ENCODE measurements at places on chromosomes 7 and 10.

GRCh38 chr7:55464422-55464821, 99.3 kb downstream of the LANCL2 start:
- DNase-seq = no peak

- DNase-seq = peak; percentile 78
These were observed 952 bp downstream of the DIP2C start for GRCh38 chr10:688312-689120.

- no peak for DNase-seq
These were observed 110.2 kb downstream of the TMEM26 start for GRCh38 chr10:61342858-61343572.

DNA sequence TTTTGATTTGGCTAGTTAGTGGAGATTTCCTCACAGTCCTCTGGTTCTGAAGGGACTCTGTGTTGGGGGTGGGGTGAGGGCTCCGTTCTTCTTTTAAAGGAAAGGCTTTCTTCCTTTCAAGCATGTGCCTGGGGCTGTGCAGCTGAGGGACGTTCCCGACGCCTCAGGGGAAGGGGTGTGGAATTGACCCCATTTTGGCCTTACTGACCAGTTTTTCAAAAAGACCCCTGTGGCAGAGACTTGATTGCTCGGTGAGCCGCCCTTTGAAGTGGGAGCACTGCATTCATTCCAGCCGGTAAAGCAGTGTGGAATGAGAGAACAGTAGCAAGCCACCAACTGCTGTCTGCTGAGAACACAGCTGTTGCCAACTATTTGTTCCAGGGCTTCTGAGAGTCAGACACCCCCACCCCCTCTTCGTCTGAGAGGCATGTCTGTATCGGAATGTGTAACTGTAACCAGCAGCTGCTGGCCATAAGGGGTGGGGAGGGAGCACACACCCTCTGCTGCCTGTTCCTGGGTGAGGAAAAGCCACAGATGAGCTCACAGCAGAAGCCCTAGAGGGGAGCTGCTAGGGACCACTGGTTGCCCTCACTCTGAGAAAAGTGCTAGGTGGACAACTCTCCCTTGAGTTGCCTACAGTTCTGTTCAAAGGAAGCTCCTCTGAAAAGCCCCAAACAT, 33.2 kb downstream of the WBP1L start:
- DNase-seq = peak; percentile 98

DNA sequence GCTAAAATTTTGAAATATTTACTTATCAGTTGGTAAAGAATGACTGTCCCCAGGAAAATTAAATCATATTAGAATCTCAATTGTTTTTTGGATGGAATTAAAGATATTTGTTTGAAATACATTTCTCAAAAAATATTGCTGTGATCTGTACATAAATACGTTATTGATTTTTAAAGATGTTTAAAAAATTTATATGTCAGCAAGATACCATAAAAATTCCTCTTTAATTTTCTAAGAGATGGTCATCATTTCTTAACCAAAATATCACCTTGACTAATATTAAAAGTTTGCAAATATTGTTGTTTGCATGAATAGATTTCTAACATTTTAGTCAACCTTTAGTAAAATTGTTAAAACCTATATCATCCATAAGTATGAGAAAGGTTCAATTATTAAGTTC, 147.4 kb upstream of the WNT16 start:
- DNase-seq = no peak

DNA sequence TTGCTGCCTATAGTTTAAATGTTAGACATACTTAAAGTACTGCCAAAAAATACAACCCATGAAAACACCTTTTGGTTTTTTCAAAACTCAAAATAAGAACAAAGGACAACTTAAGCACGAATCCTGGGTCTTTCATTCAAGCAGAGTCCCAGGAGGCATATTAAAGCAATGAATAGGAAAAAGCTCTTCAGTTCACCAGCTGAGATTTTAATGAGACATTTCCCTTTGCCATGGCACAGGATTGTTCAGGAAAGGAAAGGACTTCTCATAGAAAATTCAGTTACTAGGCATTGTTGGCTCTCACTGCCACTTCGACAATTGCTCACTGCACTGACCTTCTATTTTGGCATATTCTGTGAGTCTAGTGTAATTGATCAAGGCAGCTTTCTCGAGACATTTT, 133.5 kb upstream of the FEZF1 start:
- DNase-seq = no peak

GRCh38 chr10:124622866-124623536, 121.2 kb downstream of the FAM53B start:
- DNase-seq = no peak

GRCh38 chr10:13924040-13924725, 337.4 kb downstream of the PRPF18 start:
- DNase-seq = peak; percentile 86

DNA sequence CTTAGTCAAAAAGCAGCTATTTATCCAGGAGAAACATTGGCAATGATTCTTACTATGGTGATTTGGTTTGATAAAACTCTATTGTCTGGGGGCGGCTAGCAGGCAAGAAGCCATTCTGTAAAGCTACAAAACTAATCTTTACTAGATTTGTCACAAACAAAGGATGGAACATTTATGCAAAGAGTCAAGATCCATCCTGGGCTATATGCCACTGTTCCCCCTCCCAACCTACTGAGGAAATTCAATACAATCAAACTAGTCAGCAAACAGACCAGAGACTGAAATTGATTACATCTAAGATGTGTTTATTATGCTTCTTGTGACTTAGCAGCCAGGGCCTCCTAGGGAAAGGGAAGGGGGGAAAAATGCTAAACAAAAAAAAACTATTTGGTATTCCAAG, 397.6 kb downstream of the GPAM start:
- DNase-seq = no peak

- DNase-seq = no peak
These were observed 141.7 kb upstream of the CCDC6 start for GRCh38 chr10:60048091-60048501.

- no peak for DNase-seq
These were observed 159.4 kb downstream of the ADARB2 start for GRCh38 chr10:1577945-1578344.

DNA sequence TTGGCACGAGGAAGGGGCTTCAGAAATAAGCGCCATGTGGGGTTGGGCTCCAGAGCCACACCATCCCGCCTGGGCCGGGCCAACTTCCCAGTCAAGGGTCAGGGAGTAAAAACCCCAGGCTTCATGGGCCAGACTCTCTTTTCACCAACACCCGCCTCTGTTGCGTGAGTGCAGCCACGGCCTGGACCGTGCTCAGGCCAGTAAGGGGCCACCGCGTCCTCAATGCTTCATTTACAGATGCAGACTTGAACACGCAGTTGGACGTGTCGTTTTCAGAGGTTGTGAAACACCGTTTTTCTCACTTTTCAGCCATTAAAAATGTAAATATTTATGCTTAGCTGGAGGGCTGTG, 161.0 kb downstream of the WDR37 start:
- no peak for DNase-seq

GRCh38 chr10:25114036-25114411, 60.8 kb upstream of the GPR158 start:
- no peak for DNase-seq

DNA sequence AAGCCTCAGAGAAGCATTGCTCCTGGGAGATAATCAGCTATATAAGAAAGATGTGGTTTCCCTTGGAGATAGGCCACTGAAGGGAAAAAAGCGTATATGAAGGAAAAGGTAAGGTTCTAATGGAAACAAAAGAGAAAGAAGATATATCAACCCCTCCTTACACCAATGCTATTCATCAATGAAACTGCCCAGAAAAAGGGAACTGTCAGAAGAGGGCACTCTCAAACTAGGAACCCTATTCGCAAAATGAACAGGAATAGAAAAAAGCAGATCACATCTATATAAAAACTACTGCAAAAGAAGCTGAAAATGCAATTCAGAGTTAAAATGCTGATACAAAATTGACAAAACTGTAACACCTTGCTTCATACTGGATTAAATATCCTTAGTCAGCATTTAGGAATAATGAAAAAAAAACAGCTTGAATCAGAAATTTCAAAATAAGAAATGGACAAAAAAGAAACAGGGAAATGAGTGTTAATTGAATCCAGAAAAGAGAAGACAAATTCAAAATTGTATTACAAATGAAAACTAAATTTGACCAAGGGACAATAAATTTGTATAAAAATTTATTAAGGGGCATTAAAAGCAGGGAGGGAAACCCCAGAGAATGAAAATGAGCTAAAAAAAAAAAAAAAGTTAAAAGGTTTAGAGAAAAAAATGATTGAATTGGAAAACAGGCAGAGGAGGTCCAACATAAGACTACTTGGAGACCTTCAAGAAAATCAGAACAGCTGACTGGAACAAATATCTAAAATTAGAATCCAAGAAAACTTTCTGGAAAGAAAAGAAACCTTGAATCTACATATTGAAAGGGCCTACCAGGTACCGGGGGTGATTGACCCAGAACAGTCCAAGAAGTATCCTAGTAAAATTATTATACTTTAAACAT, 17.9 kb downstream of the NHLRC2 start:
- no peak for DNase-seq

- DNase-seq = peak; percentile 4
These were observed 60.8 kb downstream of the RHOBTB1 start for GRCh38 chr10:60883187-60883586.

- peak; percentile 69 for DNase-seq
These were observed 1.3 kb upstream of the TNRC18 start for GRCh38 chr7:5424749-5425506.

GRCh38 chr10:77926566-77927401, at the start of gene DLG5:
Gene DLG5, minus strand, starts transcription at chr10:77926755. Its CDS starts 235 bp downstream, at chr10:77926520.
- peak; percentile 83 for DNase-seq

GRCh38 chr10:75211007-75211691, 553 bp downstream of the VDAC2 start:
- DNase-seq = peak; percentile 81

DNA sequence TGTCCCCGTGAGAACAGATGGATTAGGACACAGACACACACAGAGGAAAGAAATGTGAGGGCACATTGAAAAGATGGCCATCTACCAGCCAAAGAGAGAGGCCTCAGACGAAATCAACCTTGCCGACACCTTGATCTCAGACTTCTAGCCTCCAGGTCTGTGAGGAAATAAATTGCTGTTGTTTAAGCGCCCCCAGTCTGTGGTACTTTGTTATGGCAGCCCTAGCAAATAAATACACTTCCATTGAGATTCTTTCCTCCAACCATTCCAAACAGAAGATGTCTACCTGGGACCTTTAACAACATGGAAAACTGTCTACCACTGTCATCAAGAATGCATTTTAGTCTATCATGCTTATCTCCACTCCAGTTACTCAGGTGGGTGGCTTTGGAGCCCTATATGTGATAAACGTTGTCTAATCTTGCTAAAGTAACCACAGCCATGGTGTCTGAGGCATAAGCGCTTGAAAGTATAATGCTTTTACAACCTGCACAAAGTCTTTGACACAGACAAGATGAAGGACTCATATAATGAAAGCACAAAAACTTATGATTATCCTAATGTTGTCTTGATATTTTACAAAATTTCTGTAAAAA, 244.3 kb downstream of the MTERF1 start:
- no peak for DNase-seq

DNA sequence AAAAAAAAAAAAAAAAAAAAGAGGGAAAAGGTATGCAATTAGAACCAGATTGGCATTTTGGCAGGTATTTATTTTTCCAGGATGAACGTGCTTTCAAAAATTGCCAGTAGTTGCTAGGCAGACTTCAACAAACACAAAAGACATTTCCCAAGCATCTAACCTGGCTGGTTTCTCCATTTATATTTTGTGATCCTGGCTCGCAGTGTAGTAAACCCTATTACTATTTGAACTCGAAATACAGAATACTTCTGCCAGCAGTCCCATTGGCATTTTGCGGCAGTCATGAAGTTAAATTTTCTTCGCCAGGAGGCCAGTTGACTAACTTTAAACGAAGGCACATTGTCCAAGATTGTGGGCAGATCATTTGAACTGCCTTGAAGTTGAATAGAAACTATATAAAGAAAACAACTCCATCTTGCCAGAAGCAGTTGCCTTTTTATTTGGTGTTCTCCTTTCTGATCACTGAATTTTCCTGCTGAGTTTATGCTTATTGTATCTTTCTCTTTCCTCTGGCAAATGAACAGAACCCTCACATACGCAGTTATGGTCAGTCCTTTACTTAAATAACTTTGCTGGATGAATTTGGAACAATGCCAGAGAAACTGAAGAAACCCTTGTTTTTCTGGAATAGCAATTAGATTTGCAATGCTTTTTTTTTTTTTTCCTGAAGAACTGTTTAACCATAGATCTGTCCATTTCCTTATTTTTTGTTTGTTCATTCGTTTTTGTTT, 132.9 kb downstream of the BICC1 start:
- peak; percentile 34 for DNase-seq

Measured in adipocyte (in vitro differentiated cells).